Esophagus squamous epithelium (tissue), 5 donors: ENCODE measurements at places on chromosomes 5 and 9. TPM values are rescaled to one million over a fixed set of nuclear protein-coding genes. Genes with fewer than 3 reads are reported as not detected.

- DNase-seq: no peak
Observed at GRCh38 chr5:116478491-116478890, 96.1 kb downstream of the SEMA6A start.

DNA sequence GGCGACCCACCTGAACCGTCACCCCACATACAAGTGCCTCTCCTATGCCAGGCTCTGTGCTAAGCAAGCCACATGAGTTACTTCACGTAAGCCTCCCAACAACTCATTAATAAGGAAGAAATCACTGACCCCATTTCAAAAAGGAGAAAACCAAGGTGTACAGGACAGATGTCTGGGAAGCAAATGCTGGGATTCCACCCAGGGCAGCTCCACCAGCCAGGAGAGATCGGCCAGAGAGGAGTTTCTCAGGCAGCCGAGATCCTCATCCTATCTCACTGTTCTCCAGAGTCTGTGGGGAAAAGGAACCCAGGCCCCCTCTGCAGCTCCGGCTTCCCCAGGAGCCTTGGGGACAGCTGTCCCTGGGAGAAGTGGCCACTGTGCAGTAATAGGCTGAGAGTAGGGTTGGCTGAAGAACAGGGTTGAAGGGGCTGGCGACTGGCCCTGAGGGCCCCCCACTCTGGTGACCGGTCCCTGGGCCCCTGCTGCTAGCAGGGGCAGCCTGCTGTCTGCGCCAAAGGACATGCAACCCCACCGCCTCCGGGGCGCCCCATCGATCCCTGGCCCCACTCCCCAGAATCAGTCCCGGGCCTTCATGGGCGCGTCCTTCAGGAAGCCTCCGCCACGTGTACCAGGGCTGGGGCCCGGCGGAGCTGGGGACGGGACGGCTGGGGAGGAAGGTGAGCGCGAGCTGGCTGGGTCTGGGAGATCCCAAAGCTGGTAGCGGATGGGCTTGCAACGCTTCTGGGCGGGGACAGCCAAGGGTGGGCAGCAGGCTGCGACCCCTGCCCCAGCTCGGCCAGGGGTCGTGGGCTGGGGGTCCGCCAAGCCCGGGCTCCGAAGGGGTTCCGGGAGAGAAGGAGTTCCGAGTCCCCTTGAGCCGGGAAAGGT, 44.1 kb upstream of the STXBP1 start:
- DNase-seq: no peak

DNA sequence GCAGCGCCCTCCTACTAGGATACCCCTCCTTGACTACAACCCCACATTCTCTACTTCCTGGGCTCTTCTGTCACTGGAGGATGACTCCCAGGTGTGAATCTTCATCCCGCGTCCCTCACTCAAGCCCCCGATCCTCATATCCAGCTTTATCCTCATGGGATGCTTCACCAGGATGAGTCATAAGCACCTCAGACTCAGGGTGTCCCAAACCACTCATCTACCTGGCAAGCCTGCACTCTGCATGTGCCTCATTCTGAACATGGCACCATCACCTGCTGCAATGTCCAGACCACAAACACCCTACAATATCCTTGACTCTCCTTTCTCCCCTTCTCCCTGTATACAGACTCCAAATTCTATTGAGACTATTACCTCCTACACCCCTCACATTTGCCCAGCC, 1.5 kb upstream of the TGFBI start:
- DNase-seq: no peak

Gene ADRB2
- 11.3 TPM for total RNA-seq

- no peak for DNase-seq
Observed at GRCh38 chr9:95764533-95765319, 110.8 kb upstream of the ERCC6L2 start.

DNA sequence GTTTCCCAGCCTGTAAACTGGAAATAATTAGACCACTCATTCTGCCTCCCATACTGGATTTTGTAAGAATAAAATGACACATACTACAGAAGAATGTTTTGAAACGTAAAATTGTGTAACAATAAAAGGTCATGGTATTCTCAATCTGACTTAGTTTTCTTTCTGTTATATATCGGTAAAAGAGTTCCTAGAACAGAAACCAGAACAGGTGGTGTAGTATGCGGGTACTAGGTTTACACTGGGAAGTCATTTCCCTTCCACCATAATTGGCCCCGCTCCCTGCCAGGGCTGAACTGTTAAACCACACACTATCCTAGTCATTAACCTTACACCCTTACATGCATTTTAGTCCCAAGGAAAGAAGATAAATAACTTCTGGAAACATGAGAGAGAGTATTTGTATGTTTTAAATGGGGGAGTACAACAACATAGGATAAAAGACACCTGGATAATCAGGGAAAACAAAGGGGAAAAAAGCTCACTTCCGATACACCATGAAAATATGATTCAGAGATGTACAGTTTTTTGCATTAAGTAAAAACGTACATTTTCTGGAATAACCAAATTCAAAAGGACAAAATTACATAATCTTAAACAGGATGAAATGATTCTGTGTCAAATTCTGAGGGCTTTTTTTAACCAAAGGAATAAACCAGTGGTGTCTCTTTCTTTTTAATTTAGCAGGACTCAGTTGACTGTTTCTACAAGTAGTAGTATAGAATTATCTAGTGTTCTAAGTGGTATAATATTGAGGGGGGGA, 199.7 kb downstream of the GLIS3 start:
- no peak for DNase-seq

- no peak for DNase-seq
Observed at GRCh38 chr9:127742435-127743088, 7.5 kb upstream of the TOR2A start.

Gene NAIF1
- total RNA-seq: 8.2 TPM

Gene LHX6
- total RNA-seq: 4.6 TPM

- no peak for DNase-seq
Observed at GRCh38 chr9:3191715-3192114, 334.1 kb downstream of the RFX3 start.

Gene CAMK2A
- total RNA-seq: 0.04 TPM

DNA sequence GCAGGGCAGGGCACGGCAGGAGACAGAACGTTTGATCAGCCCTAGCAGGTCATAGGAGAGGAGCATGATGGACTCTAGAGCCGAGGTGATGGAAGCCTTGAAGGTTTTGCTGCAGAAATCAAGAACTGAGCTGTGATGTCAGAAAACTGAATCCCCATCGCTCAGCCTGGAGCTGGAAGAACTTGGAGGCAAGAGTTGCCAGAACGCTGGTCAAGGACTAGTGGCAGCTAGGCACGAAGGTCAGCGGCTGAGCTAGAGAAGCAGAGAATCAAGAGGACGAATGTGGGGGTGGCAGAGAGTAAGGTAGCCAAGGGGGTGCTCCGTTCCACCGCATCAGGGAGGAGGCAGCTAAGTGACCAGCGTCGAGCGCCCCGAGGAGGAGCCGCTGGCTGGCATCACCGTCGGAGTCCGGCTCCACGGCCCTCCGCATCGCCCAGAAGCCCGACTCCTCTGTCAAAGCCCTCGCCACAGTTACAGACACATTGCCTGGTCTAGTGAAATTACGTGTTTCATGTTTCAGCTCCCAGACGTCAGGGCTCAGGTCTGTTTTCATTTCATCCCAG, 1.2 kb upstream of the GALNT10 start:
- DNase-seq: no peak

DNA sequence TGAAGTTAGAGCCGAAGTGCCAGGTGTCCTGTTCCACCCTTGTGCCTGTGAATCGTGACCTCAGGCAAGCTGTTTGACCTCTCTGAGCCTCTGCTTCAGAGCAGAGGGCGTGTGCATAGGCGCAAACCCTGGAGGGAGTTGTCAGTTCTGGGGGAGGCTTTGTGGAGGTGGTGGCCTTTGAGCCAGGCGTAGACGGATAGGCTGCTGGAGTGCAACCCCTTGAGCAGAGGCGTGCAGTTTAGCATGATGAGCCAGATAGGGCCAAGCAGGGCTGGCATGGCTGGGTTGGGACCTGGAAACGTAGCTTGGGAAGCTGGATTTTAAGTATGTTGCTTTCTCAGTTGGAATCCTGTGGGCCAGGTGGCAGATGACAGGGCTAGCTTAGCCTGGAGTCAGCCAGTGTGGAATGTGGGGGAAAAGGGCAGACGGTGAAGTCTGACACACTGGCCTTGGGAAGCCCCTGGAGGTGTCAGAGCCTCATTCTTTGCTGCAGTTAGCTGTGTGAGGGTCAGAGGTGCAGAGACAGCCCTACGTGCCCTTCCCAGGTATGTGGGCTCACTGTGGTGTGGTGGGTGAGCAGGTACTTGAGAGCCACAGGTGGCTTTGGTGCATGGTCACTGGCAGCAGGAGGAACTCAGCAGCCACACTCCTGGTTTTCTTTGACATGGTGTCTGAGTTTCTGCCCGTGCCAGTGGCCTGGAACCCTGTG, 93.4 kb downstream of the DAB2IP start:
- DNase-seq: no peak

- DNase-seq: no peak
Observed at GRCh38 chr5:119354537-119355243, 1.1 kb upstream of the TNFAIP8 start.

Gene PCDHA9
- not detected for total RNA-seq

DNA sequence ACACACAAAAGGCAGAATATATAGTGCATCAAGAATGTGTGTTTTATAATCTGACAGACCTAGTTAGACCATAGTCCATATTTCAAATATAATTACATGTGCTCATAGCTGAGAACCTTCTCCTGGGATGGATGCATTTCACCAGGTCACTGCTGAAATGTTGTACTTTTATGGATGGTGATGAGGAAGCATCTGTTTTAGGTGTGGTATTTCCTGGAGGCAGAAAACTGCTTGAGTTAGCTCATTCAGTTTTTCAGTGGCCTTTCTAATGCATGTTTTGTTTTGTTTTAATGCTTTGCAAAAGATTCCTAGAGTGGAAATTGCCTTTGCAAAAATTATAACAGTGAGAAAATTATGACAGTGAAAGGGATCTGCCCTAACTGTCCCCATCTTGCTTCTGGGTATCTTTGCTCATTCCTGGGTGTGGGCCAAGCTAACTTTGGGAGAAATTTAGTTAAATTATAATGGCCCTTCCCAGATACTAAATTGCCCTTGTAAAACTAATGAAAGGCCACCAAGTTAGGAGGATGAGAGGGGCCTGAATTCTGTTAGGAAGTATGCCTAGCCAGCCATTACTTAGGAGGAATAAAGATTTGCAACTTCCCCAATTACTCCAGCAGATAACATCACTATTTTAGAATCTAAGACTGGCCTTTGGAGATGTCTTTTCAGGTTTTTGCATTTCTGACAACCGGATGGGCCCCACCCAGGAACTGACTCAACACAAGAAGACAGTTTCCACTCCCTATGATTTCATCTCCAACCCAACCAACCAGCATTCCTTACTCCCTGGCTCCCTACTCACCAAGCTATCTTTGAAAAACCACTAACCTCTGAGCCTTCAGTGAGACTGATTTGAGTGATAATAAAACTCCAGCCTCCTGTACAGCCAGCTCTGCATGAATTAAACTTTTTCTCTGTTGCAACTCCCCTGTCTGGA, 7.0 kb upstream of the IL12B start:
- no peak for DNase-seq

- DNase-seq: no peak
Observed at GRCh38 chr9:69265891-69266290, 59.1 kb upstream of the ENTREP1 start.

GRCh38 chr5:181153814-181154213, 6.4 kb downstream of the OR2V2 start:
- no peak for DNase-seq

DNA sequence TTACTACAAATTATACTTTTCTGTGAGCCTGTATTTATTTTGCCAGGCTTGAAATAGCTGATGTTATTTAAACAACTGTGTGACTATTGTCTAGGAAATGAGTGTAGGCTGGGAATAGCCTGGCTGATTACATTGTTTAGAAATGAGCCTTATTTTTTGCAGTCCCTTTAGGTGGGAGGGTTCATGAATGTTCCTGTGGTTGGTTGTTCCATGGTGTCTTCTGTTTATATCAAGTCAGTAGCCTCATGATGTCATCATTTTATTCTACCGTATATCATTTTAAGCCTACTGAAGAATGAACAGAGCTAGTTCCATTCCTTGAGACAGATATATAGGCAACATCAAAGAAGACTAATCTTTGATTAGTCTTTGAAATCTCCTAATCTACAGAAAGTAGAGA, 53.1 kb downstream of the MAP1B start:
- DNase-seq: no peak

DNA sequence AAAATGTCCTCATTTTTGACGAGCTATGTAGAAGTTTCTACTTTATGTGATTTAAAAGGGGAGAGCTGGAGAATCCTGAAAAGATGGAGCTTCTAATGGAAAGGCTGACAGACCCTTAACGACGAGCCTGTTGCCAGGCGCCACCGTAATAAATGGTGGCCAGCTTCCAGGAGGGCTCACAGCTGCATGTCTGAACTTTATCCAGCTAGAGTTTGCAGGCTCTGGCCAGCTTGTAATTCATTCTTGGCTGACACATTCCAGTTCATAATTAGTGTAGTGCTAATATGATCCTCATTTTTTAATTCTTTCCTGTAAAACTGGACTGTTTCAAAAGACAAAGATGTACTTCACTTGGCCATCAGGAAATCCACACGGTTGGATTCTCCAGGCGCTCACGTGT, 246.7 kb downstream of the GAS1 start:
- DNase-seq: no peak

Gene ANKRD18B
- total RNA-seq: 19.8 TPM

GRCh38 chr5:14706615-14707021, 42.1 kb downstream of the OTULIN start:
- no peak for DNase-seq

Gene OTULINL
- total RNA-seq: 0.79 TPM

DNA sequence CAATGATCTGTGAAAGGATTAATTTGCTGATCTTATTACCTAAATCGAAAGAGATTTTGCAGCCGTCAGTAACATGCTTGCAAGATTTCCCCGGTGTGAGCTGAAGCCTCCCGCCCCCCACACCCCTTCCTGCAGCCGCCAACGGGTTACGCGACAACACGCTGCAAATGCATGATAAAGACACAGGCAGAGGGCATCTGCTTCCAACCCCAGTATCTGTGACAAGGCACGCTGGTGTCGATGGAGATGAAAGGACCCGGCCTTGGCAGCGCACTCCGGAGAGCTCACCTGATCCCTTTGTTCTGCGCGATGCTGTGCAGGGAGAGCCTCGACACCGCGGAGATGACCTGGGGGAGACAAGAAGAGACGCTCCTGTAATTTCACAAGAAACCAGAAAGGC, 122.9 kb upstream of the SARDH start:
- no peak for DNase-seq

DNA sequence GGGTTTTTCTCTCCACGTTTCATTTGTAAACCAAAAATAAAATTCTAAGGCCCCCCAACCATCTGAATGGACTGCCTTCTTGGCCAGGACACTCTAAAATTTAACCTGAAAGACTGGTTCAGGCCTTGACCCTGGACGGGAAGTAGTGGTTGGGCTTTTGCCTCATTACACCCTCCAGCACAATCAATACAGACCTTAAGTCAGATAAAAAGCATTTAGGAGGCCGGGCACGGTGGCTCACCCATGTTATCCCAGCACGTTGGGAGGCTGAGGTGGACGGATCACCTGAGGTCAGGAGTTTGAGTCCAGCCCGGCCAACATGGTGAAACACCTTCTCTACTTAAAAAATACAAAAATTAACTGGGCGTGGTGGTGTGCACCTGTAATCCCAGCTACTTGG, 91.6 kb upstream of the PPP1R26 start:
- DNase-seq: no peak
